Cerebellar cortex (tissue), 1 donor: ENCODE measurements at places on chromosomes 13 and 19.

- DNase-seq: no peak
Measured at GRCh38 chr13:25910991-25911419, 140.8 kb downstream of the SHISA2 start.

- peak; percentile 31 for DNase-seq
Measured at GRCh38 chr13:51271528-51272085, 49.4 kb downstream of the FAM124A start.

DNA sequence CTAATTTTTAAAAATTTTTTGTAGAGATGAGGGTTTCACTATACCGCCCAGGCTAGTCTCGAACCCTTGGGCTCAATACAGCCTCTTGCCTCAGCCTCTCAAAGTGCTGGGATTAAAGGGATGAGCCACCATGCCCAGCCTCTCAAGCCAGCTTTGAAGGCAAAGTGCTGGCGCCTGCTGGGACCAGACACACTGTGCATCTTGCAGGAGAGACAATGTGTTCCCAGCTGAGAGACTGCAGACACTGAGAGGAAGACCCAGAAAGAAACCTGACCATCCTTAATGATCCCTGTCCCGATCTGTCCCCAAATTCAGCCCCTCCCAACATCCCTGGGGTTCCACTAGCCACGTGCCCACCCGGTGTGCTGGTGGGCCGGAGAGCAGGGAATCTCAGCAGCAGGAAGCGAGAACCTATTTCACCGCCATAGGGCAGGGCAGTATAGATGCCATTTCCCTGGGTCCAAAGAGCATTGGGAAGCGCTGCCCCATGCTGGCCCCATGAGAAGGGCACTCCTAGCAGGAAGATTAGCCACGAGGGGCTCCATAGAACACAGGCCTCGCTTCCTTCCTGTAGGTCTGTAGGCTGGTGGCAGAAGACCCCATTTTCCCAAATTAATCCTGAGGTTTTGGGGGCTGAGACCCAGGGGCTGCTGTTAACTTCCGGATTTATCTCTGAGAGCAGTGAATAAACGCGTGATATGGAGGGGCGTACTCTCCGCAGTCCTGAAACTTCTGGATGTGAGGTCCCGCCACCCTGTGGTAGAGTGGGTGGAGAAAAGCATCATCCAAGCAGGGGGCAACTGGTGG lies 968 bp downstream of the RAVER1 start:
- DNase-seq: no peak

GRCh38 chr13:113349491-113349890 lies 14.4 kb downstream of the GRTP1 start:
- no peak for DNase-seq

GRCh38 chr13:59494151-59494550 lies 669.6 kb downstream of the DIAPH3 start:
- no peak for DNase-seq

- DNase-seq: no peak
Measured at GRCh38 chr13:112985803-112986408, 16.9 kb downstream of the MCF2L start.

DNA sequence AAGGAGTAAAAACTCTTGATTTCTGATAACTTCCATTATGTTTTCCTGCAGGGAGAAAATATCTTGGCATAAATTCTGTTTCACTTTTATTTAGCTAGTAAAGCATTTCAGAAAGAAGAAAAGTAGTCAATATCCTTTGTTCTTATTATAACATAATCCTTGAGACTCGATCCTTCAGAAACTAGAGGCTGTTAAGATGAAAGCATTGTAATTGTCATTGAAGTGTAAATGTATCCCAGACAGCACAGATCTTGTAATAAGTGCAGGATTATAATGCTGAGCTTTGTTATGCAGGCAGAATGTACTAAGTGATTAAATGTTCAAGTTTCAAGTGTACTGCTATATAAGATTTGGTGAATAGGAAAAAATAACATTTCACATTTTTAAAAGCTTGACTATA lies 225.2 kb upstream of the ATXN8OS start:
- no peak for DNase-seq

- no peak for DNase-seq
Measured at GRCh38 chr13:110443622-110444225, 117.8 kb downstream of the RAB20 start.

DNA sequence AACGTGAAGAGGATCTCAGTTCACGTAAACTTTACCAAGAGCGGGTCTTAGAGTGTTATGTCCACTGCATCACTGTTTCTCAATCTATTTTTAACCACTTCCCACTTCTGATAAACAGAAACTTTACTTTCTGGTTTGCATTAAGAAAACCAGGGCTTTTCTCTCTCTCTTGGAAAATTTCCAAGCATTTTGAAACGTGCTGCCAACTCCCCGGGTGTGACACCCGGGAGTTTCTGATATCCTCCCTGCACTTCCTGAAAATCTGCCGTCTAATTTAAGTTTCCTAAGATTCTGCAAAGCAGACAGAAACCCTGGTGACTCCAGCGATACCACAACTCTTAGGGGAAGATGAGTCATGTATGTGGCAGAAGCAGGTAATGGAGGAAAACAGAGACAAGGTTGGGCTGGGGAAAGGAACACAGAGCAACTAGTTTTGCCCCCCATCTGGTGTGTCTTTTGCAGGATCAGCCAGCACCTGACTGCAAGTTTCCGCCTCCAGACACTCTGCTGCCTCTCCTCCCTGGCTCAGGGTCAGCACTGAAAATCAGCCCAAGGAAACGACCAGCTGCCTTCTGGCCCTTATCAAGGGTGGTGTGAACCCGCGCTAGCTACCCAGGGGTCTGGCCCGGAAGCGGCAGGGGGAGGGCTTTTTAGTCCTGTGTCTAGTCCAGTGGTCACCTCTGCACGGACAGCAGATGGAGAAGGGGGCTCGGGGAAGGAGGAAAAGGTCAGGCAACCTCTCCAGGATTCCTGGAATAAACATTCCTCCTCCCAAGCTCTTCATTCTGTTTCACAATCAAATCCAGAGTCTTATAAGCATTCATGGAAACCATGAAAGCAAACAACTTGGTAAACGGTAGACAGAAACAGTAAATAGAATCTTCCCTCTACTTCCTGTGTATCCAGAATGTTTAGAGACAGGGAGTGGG lies 11.3 kb upstream of the FFAR2 start:
- DNase-seq: no peak

DNA sequence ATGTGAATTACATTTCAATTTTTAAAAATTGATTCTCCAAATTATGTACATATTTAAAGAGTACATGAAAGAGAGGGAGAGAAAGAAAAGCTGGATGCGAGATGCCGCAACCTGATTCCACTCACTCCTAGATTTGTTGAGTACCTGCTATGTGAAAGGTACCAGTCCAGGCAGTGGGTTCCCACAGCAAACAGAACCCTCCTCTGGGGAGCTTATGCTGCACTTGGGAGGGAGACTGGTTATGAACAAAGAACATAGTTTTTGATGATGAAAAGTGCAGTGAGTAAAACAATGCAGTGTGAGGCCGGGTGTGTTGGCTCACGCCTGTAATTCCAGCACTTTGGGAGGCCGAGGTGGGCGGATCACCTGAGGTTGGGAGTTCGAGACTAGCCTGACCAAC lies 43.4 kb downstream of the ACTN4 start:
- no peak for DNase-seq
